Osteocyte (in vitro differentiated cells): ENCODE measurements at places on chromosomes 6 and 20.

DNA sequence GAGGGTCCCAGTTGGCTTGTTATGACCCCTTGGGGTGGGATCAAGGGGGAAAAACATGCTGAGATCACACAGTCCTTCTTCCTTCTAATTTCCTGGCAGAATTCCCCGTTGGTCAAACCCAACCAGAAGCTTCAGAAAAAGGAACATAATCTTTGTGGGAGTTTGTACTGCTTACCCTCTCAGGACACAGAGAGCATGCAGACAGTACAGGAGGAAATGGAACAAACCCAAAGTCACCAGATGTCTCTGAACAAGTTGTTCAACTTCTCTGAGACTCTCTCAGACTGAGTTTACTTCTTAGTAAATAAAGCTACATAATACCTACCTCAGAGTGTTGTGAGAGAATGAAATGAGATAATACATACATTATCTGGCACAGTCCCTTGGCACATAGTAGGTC, 181.1 kb upstream of the TSHZ2 start:
- no peak for DNase-seq

- DNase-seq = no peak
Measured at GRCh38 chr6:52872031-52872430, 31.4 kb upstream of the GSTA5 start.

DNA sequence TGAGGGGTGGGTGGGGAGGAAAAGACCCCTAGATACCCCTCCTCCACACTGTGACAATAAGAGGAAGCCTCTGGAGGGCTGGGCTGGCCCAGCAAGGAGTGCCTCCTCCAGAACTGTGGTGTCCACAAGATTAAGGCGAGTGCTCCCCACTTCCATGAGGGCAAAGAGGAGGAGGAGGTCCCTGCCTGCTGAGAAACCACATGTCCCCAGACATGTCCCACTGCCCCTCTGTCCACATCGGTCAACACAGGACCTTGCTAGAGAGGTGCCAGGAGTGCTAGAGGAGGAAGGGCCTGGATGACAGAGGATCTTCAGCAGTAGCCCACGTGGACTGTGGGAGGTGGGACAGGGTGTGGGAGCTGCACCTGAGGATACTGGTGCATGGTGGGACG, 3.1 kb downstream of the RAET1G start:
- no peak for DNase-seq

DNA sequence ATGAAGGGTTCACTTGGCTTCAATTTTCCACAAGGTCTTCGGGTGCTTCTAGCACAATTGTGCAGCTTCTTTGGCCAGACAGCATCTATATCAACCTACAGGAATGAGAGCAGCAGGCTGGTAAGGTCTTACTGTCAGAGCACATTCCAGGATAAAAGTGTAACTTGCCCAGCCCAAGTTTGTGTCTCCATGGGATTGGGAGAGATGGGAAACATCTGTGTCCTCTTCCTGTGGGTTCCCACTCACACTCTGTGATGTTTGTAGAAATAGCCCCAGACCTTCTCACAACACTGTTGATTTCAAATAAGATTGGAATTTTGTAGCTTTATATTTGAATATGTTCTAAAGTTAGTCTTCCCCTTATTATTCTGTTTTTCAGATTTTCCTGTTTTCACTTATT, 83.4 kb upstream of the RGS17 start:
- DNase-seq = no peak

- DNase-seq = no peak
Measured at GRCh38 chr6:8006208-8006607, 58.0 kb downstream of the BLOC1S5 start.

DNA sequence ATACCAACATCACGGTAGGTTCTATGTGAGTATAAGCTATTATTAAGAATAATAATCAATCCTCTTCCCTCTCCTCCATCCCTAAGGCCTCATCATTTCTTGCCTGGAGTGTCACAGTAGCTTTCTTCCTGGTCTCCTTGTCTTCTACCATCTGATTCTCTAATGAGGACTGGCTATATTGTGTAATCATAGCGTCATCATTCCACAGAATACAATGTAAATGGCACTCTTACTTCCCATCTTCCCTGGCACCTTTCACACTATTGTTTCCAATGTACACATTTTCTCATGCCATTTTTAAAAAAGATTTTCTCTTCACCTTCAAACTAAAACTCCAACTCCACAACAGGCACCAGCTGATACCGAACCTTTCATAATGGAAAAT, 2.2 kb upstream of the BTN3A2 start:
- DNase-seq = no peak

GRCh38 chr20:9134346-9134745, 65.5 kb downstream of the PLCB4 start:
- no peak for DNase-seq

DNA sequence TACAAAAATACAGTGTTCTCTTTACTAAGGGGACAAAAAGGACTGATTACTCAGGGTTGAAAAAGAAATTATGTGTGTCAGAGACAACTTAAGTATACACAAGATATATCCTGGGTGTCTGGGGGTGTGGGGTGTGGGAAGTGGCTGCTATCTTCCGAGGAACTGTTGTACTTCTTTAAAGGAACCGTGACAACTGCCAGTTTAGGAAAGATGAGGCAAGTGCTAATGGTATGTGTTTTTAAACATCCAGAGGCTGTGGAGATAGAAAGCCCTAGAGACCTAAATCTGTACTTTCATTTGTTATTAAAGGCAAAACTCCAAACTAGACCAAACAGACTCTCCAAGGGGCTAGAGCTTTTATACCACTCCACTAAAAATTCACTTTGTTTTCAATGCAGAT, 95.6 kb downstream of the SNAP25 start:
- DNase-seq = no peak

GRCh38 chr20:56358070-56358469, 704 bp upstream of the FAM210B start:
- DNase-seq = no peak

GRCh38 chr20:61349447-61350165, 97.5 kb downstream of the CDH4 start:
- DNase-seq = no peak
